ENCODE measurements at places on chromosomes 3 and 15. TPM values are rescaled to one million over a fixed set of nuclear protein-coding genes. Genes with fewer than 3 reads are reported as not detected.

- H3K27me3 ChIP-seq: no peaks in the 10 kb centered on the region
- no peaks in the 10 kb centered on the region for H3K36me3 ChIP-seq
- no peak overlapping the region for H3K27ac ChIP-seq
- no peak for DNase-seq
- H3K4me3 ChIP-seq: no peak overlapping the region
- no peaks in the 10 kb centered on the region for H3K4me1 ChIP-seq
Measured at GRCh38 chr3:165455360-165455759, 259.2 kb upstream of the SLITRK3 start.

GRCh38 chr3:32963871-32964270 lies 12.4 kb downstream of the CCR4 start:
- H3K4me3 ChIP-seq: no peak overlapping the region
- DNase-seq: no peak
- H3K27me3 ChIP-seq: no peaks in the 10 kb centered on the region
- no peaks in the 10 kb centered on the region for H3K4me1 ChIP-seq

DNA sequence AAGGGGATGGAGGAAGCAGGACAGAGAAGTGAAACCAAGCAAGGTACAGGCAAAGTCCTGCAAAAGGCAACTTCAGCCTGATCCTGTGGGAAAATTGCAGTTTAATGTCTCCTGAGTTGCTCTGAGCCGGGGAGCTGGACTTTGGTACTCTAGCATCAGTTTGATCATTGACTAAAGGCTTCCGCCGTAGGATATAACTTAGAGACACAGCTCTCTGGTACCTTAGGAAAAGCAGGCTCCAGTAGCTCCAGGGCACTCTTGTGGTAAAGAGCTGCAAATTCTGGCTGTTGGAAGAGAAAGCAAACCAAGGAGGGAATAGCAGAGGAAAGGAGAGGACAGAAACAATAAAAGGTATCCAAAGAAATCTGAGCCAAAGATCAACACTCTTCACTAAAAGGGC lies 521.1 kb downstream of the PLOD2 start:
- no peaks in the 10 kb centered on the region for H3K36me3 ChIP-seq
- no peak overlapping the region for H3K4me3 ChIP-seq
- no peak overlapping the region for H3K27ac ChIP-seq
- no peak for DNase-seq
- no peaks in the 10 kb centered on the region for H3K27me3 ChIP-seq

GRCh38 chr3:118526758-118527513 lies 507.7 kb downstream of the IGSF11 start:
- no peaks in the 10 kb centered on the region for H3K27me3 ChIP-seq
- no peak overlapping the region for H3K4me3 ChIP-seq
- no peaks in the 10 kb centered on the region for H3K36me3 ChIP-seq
- no peak for DNase-seq

CD96 gene
- 0.45 TPM for total RNA-seq

FBXL22 gene
- 39.6 TPM for total RNA-seq

- no peak overlapping the region for H3K27ac ChIP-seq
- H3K4me1 ChIP-seq: no peaks in the 10 kb centered on the region
- peak; percentile 40 for DNase-seq
- no peaks in the 10 kb centered on the region for H3K27me3 ChIP-seq
Measured at GRCh38 chr15:85689729-85690128, 105.0 kb downstream of the KLHL25 start.

GRCh38 chr3:195156286-195156890 lies 114.6 kb downstream of the XXYLT1 start:
- DNase-seq: no peak
- no peak overlapping the region for H3K27ac ChIP-seq
- no peak overlapping the region for H3K4me3 ChIP-seq
- H3K27me3 ChIP-seq: no peaks in the 10 kb centered on the region

DNA sequence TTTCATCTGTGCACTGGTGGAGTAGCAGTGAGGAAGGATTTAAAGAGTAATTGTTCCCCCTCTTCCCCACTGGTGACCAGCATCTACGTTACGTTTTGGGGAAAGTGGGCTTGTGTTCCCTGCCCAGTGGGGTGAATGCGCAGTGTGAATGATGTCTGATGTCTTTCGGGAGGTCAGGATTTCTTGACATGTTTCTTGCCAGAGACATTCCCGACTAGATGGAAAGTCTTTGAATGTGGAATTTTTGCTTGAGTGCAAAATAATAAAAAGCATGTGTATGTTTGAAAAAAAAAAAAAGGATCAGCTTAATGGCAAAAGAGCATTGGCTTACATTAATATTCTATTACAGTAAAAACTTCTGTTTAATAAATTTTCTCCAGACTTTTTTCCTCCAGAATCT lies 632.2 kb downstream of the FOXP1 start:
- no peak overlapping the region for H3K4me3 ChIP-seq
- H3K27me3 ChIP-seq: no peaks in the 10 kb centered on the region
- no peak for DNase-seq
- H3K4me1 ChIP-seq: no peaks in the 10 kb centered on the region

DNA sequence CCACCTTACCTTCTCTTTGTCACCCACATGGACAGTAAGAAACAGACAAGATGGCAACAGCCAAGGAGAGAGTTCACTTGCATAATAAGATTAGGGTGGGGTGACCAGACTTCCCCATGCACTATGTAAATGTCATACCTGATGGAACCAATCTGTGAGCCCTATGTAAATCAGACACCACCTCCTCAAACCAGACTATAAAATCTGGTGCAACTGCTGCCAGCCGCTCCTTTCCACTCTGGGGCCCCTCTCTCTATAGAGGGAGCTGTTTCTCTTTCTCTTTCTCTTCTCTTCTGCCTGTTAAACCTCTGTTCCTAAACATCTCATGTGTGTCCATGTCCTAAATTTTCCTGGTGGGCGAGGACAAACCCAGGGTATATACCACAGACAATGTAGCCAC lies 405.5 kb upstream of the CNTN4 start:
- no peak overlapping the region for H3K27ac ChIP-seq
- H3K4me3 ChIP-seq: no peak overlapping the region
- no peaks in the 10 kb centered on the region for H3K27me3 ChIP-seq
- H3K4me1 ChIP-seq: no peaks in the 10 kb centered on the region
- no peak for DNase-seq

- DNase-seq: no peak
- H3K27ac ChIP-seq: no peak overlapping the region
Measured at GRCh38 chr3:12798559-12799179, 2.2 kb downstream of the CAND2 start.

DNA sequence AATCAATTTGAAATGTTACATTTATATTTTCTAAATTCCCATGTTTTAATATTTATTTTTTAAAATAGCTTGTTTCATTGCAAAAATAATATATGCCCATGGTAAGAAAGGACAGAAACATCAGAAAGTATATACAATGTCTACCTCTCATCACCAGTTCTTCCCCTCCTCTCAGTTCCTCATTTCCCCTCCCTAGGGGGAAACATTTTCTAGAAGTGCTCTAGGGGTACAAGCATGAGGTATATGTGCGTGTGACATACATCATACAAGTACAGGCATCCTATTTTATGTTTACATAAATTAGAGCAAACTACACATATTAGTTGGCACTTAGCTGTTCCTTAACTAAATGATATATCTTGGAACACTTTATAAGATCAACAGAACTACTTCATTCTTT lies 189.3 kb upstream of the VEPH1 start:
- no peak overlapping the region for H3K27ac ChIP-seq
- no peaks in the 10 kb centered on the region for H3K36me3 ChIP-seq
- H3K4me3 ChIP-seq: no peak overlapping the region

RETNLB gene
- not detected for total RNA-seq

GNAT1 gene
- not detected for total RNA-seq

GRCh38 chr3:170485696-170486095 lies 67.0 kb downstream of the CLDN11 start:
- no peaks in the 10 kb centered on the region for H3K4me1 ChIP-seq
- H3K4me3 ChIP-seq: no peak overlapping the region
- DNase-seq: no peak
- no peaks in the 10 kb centered on the region for H3K27me3 ChIP-seq
- H3K27ac ChIP-seq: no peak overlapping the region
- no peaks in the 10 kb centered on the region for H3K36me3 ChIP-seq

GRCh38 chr15:31268108-31268501 lies 58.5 kb upstream of the KLF13 start:
- DNase-seq: peak; percentile 3
- peaks cover 6% of the 10 kb centered on the region for H3K4me1 ChIP-seq
- H3K27me3 ChIP-seq: no peaks in the 10 kb centered on the region
- H3K36me3 ChIP-seq: no peaks in the 10 kb centered on the region

DNA sequence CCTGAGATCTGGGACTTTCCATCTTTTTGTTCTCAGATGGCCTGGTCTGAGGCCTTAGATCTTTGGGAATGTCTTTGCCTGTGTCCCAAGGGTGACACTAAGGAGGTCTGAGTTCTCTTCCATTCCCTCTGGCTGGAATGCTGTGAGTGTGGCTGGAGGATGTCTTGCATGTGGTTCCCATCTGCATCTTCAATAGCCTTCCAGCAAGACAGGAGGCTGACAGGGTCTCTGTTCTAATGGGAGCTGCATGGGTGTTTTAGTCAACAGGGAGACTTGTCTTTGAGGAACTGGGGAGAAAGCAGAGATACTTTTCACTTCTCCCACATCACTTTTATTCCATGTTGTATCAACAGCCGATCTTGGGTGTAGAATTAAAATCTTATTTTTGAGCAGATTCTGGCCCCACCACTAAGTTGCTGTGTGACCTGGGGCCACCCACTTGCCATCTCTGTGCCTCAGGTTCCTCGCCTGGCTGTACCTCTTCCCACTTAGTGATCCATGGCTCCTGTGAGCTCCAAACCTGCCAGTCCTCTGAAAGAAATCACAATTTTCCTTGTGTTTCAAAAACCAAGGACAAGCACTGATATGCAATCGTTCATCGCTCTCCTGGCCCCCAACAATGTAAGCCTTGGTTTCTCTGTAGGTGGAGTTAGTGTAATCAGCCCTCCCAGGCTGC lies 75.2 kb downstream of the LSM3 start:
- no peak for DNase-seq
- H3K27me3 ChIP-seq: no peaks in the 10 kb centered on the region
- H3K4me3 ChIP-seq: no peak overlapping the region
- H3K27ac ChIP-seq: no peak overlapping the region
- no peaks in the 10 kb centered on the region for H3K36me3 ChIP-seq
- H3K4me1 ChIP-seq: peaks cover 4% of the 10 kb centered on the region

DNA sequence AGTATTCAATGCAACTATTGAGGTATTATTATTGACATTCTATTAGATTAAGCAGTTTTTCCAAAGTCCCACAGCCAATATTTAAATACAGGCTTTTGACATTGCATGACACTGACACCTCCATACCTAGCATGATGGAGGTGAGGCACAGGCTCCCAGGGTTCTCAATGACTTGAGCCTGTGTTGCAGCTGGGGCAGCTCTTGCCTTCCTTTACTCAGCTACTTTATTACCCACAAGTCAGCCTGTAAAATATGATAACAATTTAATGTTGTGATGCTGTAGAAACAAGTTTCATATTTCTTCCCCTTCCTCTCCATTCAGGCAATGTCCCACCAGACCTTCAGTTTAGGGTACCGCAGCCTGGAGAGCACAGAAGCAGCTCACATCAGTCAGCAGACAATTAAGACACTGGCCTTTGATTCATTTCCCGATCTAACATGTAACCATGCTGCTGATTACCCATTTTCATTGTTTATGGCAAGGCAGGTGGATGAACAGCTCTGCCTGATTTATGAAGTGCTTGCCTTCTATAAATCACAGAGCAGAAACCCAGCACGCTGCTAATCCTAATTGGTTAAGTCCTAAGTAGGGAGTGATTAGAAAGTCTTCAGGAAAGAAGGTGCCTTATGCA lies 826.1 kb downstream of the AGBL1 start:
- H3K4me3 ChIP-seq: no peak overlapping the region
- H3K27me3 ChIP-seq: no peaks in the 10 kb centered on the region
- no peaks in the 10 kb centered on the region for H3K36me3 ChIP-seq
- no peaks in the 10 kb centered on the region for H3K4me1 ChIP-seq

GRCh38 chr3:47423548-47424145 lies 42.8 kb downstream of the PTPN23 start:
- peaks cover 8% of the 10 kb centered on the region for H3K36me3 ChIP-seq
- no peaks in the 10 kb centered on the region for H3K27me3 ChIP-seq
- peaks cover 5% of the 10 kb centered on the region for H3K4me1 ChIP-seq

DNA sequence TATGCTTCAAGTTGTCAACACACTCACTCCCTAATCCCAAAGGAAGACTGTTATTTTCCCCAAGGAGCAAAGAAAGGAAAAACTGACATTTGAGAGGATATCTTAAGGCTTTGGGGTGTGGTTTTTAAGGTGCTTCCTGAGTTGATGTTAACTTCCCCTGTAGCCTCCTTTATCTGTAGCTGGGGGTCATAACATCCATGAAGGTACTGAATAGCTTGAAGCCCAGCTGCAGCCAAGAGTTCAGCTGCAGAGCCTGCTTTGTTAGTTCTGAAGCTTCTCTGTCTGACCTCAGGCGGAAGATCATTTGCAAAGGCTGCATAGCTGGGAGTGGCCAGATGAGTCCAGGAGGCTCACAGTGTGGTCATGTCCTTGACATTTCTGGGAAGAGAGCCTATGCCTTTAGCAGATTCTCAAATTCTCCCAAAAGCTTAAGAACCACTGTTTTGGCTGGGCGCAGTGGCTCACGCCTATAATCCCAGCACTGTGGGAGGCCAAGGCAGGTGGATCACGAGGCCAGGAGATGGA lies 165.4 kb downstream of the SV2B start:
- peaks cover 14% of the 10 kb centered on the region for H3K4me1 ChIP-seq
- DNase-seq: no peak
- no peak overlapping the region for H3K4me3 ChIP-seq
- H3K27ac ChIP-seq: no peak overlapping the region
- no peaks in the 10 kb centered on the region for H3K36me3 ChIP-seq

DNA sequence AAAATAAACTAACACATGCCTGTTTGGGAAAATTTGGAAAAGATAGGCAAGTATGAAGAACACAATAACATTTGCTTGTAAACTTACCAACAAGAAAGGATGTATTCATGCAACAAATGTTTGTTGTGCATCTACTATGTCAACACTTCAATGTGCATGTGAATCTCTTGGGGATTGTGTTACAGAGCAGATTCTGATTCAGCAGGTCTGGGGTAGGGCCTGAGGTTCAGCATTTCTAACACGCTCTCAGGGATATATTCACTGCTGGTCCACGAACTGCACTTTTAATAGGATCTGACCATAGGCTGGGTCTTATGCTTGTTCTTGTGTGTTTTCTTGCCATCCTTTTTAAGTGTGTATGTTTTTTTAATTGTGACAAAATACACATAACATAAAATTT lies 11.8 kb downstream of the GPD1L start:
- H3K4me1 ChIP-seq: peaks cover 6% of the 10 kb centered on the region
- no peak overlapping the region for H3K4me3 ChIP-seq
- H3K27ac ChIP-seq: no peak overlapping the region
- no peaks in the 10 kb centered on the region for H3K27me3 ChIP-seq

FEZF2 gene
- 0.62 TPM for total RNA-seq

DNA sequence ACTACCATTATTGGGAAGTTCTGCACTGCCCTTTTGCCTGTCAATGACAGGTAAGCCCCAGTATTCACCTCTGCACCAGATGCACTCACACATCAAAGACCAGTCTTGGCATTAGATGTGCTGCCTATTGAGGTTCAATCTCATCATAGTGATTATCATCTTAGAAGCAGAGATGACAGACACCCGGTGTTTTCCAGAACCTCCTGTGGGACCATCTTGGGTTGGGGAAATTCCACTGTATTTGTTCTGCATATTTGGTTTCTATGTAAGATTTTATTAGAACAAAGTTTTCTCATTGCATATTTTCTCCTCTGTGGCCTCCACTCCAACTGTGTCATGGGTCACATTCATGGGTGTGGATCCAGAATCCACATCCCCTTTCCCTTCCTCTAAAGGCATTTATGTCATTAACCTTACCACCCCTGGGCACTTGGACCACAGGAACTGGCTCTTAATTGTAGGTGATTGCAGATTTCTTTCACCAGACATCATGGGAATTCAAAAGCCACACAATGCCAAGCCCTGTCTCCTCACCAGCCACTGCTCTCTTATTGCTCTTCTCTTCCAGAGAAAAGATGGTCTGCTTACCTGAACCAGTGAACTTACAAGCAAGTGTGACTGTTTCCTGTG lies 31.2 kb downstream of the PLA1A start:
- no peaks in the 10 kb centered on the region for H3K36me3 ChIP-seq
- H3K4me1 ChIP-seq: no peaks in the 10 kb centered on the region
- no peak overlapping the region for H3K4me3 ChIP-seq
